ENCODE measurements at places on chromosomes 1 and 21.

DNA sequence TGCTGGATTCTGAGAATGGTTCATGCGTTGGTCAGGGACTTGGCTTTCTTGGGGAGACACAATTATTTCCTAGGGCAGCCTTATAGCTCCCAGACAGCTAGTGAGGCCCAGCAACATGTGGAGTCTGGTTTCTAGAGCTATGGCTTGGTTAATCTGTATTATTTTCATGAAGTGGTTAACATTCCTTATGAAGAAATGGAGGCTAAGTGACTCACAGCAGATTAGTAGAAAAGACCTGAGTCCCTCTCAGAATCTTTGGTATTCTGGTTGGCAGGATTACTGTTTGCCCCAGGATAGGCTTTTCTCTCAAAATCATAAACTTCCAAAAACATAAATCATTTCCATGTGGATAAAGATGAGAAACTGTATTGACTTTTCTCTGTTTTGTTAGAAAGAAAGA lies 42.3 kb downstream of the DUSP10 start:
- no peak for DNase-seq

DNA sequence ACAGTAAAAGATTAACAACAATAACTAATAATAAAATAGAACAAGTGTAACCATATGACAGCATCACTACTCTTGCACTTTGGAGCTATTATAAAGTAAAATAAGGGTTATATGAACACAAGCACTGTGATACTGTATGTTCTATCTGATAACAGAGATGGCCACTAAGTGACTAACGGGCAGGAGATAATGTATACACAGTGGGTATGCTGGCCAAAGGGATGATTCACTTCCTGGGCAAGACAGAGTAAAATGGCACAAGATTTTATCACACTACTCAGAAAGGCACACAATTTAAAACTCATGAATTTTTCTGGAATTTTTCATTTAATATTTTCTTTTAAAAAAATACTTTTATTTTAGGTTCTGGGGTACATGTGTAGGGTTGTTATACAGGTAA lies 12.3 kb downstream of the SLC9C2 start:
- DNase-seq, result no peak

DNA sequence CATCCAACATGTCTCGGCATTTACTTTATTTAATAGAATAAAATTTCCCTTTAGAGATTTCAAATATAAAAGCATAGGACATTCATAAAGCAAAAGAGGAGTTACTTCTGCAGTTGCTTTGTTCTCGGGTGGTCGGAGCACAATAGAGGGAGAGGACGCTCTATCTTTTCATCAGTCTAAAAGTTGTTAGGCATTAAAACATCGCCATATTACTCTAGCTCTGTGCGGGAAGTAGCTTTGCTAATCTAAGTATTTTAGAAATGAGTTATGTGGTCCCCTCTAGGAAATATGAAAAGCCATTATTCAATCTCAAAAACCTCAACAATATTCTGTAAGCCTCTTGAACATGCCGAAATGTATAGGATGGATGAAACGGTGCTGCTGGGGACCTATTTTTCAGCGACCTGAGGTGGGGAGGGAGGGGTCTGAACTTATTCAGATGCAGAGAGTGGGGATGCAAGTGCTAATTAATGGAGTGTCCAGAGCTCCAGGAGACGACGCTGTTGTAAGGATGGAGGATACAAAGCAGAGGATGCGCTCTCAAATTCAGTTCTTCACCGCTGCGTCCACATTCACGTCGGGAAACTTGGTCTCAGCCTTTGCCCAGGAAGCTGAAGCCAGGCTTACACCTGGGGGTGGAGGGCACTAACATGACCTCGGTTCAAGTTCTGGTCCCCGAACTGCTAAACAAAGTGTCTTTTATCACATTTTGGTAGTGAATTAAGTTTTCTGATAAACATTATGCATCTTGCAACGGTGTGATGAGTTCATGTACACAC lies 6.3 kb downstream of the CDKN2C start:
- DNase-seq, result no peak

DNA sequence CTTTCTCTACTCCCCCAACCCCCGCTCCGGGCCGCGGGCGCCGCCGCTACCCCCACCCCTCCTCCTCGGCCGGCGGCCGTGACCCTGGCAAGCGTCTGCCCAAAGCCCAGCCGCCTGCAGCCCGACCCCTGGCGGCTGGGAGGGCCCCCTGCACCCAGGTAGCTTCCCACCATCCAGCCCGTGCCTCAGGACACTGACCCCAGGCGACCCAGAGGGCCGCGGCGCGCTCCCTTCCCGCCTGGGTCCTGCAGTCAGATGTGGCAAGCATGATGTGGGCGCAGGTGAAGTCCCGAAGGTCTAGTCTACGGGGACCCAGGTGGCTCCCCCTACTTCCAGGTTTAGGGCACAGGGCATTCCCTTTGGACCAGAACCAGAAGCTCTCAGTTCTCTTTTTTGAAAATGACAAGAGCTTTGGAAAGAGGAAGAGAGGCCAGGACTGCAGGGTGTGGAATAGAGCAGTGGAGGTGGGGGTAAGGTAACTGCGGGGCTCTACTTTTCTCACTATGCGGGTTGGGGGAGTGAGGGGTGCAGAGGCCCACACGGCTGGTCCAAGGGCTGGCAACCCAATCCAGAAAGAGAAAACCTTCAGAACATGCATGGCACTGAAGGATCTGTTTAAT lies at the start of gene DENND4B:
TSS of gene DENND4B (minus strand) at position 97 of the 620 bp plus-strand sequence. CDS start 2,344 bp downstream, outside the sequence.
- peak; percentile 95 for DNase-seq

DNA sequence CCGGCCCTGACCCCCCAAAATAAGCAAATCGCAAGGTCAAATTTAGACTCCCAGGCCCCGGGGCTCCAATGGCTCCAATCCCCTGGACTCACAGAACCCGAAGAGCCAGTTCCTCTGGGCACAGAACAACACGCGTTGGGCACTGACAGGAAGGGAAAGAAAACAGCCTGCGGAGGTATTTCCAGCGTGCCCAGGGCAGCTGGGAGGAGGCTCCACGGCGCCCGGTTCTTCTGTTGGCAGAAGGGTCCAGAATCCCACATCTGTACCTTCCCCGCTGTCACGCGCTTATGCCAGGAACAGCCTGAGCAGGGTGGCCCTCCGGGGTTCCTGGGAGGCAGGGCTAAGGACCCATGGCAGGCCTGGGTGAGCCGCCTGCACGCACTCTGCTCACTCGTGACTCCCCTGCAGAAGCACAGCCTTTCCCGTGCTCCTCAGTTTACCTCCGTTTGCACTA lies 85.5 kb downstream of the RIPK4 start:
- DNase-seq, result no peak

DNA sequence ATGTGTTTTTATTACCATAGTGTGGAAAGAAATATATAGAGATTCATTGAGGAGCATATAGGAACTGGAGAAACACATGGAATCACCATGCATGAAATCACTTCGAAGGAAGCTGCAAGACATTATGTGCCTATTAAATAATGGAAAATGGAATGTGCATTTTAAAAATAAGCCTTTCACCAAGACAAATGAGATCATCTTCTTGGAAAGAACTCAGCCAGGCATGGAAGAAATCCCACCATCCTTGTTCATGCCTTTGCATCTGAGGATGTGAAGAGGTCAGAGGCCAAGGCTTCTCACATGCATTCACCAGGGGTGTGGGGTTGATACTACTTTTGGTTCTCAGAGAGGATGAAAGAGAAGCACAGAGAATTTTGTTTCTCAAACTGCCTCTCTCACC lies 50.0 kb downstream of the C1orf198 start:
- no peak for DNase-seq

All from GM13976 (cell line).